ENCODE measurements at places on chromosomes 2 and 18.

DNA sequence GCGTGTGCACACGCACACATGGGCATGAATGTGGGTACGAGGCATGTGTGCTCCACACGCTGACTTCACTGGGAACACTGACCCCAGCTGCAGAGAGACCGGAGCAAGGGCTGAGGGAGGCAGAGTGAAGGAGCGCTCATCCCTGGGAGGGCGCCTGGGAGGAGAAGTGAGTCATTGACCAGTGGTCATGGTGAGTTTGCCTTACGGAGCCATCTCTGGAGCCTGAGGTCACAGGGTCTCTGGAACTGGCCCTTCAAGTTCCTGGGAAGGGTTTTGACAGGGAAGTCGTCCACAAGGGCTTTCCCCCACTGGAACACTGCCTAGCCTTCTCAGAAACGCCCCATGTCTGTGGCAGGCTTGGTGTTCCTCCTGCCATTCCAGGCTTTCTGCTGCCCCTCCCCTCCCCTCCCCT, 14.3 kb upstream of the TMEM185B start:
- no peak for DNase-seq

- no peak for DNase-seq
Observed at GRCh38 chr2:156147594-156148330, 184.8 kb downstream of the NR4A2 start.

DNA sequence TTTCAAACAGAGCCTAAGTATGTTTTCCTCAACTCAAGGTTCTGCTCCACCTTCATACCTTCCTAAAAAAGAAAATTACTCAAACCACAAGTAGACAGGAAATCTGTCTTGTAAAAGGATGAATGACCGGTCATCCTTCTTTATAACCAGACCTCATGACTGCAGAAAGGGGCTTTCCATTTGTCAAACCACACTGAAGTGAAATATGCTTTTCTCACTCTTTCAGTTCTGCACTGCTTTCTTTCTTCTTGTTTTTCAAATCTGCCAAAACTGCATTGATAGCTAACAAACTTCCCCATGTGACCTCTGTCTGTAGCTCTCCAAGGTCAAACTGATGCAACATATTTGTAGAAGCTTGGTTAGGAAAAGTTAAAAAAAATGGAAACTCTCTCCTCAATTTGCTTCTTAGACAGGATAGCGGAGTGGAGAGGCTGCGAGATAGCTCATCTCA, 308.9 kb upstream of the CCDC68 start:
- no peak for DNase-seq

DNA sequence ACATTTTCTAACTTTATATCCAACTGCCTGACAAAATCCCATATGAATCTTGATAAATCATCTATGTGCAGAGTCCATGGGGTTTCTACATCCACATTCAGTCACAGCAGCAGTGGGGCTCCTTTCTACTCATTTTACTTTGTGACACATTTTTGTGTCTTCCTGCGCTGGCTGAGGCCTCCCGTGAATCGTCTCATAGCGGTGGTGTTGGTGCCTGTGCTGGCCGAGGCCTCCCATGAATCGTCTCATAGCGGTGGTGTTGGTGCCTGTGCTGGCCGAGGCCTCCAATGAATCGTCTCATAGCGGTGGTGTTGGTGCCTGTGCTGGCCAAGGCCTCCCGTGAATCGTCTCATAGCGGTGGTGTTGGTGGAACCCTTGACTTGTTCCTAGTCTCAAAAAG, 17.0 kb downstream of the SNED1 start:
- DNase-seq = no peak

- DNase-seq = no peak
Observed at GRCh38 chr2:128643221-128644065, 324.8 kb upstream of the HS6ST1 start.

GRCh38 chr2:62014102-62014501, 108.6 kb downstream of the COMMD1 start:
- no peak for DNase-seq

DNA sequence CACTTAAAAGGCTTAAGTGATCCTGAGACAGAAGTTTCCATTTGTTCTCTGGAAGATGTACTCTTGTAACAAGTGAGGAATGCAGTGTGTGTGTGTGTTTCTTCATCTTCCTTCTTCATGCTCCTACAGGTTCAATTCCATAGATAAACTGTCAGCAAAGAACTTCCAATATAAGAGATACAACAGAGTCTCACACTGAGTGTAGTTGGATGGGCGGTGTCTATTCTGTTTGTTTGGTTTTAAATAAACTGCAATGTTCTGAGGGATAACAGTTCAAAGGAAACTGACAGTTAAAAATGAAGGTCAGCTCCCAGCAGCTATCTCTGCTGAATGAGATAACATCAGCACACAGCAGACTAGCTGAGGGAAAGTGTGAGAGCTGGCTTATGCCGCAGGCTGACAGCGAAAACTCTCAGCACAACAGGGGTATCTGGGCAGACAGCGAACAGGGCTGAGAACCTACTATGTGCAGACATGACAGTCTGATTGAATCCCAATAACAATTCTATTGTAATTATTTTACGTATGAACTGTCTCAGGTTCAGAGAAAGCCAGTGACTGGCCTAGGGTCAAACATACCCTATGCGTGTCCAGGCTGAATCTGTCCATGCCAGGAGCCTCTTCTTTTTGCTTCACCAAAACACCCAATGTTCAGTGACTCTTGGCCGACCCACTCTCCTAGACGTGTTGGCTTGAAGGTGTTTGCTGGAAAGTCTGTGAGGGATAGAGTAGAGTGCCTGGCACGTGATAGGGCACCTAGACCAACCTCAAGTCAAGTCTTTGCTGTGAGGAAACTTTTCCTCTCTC, 201.9 kb upstream of the TRIB2 start:
- DNase-seq = no peak

GRCh38 chr2:234690569-234691213, 193.8 kb upstream of the ARL4C start:
- DNase-seq = peak; percentile 99

DNA sequence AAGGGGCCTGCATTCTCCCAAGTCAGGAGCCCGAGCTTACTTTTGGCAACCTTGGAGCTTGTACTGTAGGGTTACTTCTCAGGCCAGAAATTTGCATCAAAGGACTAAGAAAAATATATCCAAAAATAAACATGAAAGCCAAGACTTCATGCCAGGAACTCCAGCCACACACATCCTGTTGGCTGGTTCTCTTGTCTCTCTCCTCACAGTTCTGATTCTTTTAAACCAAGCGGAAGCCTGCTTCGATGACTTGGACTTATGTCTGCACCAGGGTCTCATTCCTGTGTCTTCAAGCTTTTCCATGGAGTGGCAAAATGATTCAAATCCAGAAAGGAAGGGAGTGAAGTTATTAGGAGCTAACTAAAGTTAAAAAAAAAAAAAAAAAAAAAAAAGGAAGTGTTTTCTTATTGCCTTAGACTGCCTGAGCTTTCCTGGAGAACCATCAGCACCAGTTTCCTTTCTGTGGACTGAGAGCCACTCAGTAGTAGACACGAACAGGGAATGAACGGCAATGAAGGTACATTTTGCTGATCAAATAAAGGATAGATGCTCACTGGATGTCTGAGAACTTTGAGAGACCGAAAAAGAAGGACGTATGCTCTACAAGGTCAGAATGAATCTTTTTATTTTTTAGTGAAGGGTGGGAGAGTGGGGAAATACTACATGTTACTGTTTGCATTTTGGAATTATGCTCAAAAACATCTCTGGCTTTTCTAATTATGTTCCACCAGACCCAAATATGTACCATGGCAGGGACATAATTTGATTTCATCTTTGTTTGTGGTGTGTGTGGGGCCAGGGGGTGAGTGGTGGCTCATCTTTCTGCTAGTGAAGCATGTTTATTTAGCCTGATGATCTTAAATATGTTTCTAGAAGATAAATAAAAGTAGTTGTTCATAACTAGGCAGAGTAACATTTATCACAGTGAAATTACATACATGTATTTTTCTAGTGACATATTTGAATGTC, 86.0 kb downstream of the RAPGEF4 start:
- no peak for DNase-seq

GRCh38 chr2:217993817-217994463, 8.9 kb downstream of the TNS1 start:
- no peak for DNase-seq

GRCh38 chr18:21456428-21457178, 143.9 kb downstream of the ESCO1 start:
- DNase-seq = no peak

GRCh38 chr2:13652531-13653313, 936.0 kb downstream of the TRIB2 start:
- no peak for DNase-seq

DNA sequence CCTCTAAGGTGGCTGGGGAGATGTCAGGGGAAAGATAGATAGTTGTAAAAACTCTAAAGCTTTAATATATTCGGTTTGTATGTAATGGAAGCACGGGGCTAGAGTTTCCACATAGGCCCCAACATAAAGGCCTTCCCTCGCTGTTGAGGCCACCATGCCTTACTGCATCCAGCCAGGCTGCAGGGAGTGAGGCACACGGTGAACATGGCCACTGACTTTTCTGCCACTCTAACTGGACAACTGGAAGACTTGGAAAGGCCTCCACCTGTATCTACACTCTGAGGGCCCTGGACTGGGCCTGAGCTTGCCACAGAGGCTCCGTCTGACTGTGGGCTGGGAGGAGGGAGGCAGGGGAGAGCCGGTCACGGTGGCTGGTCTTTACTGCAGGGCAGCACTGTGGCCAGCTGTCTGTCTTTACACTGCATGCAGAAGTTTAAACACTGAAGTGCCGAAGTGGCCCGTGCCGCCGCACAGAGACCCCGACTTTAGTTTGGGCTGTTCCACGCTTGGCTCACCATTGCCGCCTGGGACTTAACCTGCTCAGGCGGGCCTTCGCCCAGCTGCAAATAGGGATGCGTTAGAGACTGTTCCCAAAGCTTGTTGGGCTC, 66.7 kb downstream of the EMILIN2 start:
- no peak for DNase-seq

DNA sequence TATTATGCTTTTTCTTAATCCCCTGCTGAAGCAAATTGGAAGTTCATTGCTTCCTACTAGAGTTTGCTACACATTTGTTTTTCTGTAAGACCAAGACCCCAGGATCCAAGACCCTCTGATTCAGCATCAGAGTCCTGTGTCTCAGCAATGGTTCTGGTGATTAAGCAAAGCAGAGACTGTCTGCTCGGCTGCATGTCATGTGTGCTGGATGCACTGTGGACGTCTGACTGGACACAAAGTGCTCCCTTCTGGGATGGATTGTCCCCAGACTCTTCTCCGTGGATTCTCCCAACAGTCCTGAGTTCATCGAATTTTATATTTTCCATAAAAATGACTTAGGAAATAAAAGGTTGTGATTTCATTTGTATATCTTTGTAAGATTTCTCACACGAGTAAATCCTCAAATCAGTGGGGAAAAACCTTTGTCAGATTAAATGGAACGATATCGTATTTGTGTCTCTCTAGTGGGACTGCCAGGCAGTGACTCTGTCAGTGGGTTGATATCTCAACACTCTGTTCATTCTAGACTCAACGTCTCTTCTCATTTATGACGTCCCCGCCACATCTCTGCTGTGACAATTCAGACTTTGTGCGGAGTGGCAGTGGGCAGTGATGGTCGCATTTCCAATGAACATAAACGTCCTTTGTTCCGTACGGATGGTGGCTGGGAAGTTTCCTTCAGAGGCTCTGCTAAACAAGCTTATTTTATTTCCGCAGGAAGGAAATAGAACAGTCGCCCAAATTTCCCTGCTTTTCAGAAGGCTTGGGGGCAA, 58.6 kb downstream of the NCAPH start:
- DNase-seq = no peak

- no peak for DNase-seq
Observed at GRCh38 chr2:74045454-74045853, 60.7 kb downstream of the TET3 start.

GRCh38 chr2:210667711-210668110, 111.3 kb downstream of the CPS1 start:
- DNase-seq = no peak

GRCh38 chr2:197149546-197149945, 161.0 kb downstream of the ANKRD44 start:
- DNase-seq = no peak

DNA sequence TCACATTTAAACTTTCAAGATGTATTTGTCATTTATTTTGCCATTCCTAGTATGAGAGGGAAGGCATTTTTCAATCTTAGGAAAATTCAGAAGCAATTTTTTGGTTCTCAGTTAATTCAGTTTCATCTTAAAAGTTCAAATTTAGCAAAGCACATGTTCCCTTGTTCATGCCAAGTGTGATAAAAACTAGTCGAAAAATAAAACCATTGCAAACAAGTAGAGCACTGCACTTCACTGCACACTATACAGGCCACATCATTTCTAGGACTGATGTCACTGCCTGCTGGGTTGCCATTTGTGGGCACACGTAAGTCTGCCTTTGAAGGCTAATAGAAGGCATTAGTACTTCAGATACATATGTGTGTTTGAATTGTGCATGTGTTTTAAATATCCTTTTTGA, 14.3 kb downstream of the TBR1 start:
- no peak for DNase-seq

GRCh38 chr2:174535083-174535482, 48.3 kb upstream of the GPR155 start:
- no peak for DNase-seq
